GM23248 (cell line): ENCODE measurements at places on chromosomes 5 and 9.

DNA sequence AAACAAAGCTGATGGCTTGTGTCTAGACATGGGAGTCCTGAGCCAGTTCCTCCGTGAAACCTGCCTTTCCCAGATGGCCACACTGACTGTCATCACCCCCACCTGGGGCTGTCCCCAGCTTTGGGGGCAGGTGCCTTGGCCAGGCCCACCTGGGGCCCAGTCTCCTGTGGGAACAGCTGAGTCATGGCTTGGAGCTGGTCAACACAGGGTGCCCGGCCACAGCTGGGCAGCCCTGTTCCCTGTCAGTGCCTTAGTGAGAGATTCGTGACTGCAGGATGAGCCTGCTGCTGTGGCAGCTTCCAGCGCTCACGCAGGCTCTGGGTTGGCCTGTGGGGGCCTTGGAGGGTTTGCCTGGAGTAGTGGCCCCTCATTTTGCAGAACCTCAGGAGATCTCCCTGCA is 56.5 kb downstream of the COL5A1 start:
- no peak for DNase-seq

DNA sequence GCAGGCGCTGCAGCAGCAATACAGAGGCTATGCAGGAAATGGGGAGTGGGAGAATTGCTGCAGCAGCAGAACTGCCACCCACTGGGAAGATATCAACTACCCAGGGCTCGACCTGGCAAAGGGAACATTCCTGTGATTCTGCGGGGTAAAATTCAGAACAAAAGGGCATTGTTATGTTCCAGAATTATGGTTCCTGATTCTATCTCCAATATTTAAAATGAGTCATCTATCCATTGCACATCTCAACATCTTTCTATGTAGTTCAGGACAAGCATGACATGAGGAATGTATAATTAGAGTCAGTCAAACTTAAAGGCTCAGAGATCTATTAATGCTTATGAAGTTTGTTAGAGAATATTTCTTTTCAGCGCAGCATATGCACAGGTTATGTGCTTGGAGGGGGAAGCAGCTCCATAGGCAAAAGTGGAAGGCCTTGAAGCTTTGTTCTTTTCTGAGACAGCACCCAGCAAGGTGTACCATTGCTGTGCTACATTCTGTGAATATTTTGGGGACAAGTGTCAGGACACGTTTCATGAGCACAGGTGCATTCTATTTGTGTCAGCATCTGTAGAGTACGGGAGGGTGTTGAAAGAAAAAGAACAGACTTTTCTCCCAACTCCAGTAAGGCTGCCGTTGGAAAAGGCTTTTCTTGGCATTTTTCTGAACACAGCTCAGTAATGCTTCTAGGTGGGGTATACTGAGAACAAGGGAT is 395.6 kb upstream of the MPDZ start:
- no peak for DNase-seq

DNA sequence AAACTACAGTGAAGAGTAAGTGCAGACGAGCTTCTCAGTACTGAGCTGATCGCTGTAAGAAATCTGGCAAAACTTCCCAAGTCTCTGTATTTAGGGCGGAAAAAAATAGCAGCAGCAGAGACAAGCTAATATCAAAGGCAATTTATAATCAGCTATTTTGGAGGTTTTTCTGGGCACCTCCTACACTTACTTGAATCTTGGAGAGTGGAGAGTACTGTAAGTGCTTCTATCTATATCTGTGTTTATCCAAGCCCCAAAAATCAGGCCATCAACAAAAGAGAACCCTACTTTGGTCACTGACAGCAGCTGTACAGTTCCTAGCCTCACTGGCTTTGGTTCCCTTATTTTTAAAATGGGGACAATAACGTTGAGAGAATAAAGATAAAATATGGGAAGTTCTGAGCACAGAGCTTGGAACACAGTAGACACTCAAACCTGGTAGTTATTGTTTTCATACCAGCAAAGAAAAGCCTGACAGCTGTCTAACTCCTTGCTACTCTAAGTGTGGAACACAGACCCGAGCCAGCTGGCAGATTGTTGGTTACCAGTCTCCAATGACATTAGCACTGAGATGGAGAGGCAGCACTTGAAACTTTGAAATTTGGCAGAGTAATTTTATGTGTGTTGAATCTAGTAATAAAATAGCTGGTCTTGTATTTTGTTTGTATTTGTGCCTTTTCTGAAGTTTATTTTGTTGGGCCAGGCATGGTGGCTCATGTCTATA is 96.0 kb upstream of the SLC28A3 start:
- no peak for DNase-seq

- DNase-seq = no peak
Observed at GRCh38 chr5:58451732-58452565, 7.9 kb downstream of the PLK2 start.

- DNase-seq = no peak
Observed at GRCh38 chr5:18882154-18882553, 1105.8 kb downstream of the CDH18 start.

DNA sequence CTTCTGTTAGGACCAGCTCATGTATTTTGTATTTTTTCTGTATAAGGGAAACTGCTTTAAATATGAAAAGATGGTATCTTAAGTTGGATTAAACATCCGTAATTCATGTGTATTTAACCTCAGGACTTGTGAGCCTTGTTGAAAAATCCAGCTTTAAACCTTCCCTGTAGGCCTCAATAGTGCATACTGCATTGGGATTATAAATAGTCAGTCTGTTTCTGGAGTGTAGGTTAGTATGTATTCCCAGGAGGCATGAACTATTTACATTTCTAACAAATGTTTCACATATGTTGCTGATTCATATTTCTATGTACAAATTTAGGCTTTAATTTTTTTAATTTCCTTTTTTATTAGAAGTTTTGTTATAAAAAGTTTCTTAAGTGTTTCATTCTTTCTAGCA is 137.9 kb upstream of the GRHPR start:
- DNase-seq = peak; percentile 54

- peak; percentile 77 for DNase-seq
Observed at GRCh38 chr5:135344349-135344748, 54.7 kb downstream of the MACROH2A1 start.

DNA sequence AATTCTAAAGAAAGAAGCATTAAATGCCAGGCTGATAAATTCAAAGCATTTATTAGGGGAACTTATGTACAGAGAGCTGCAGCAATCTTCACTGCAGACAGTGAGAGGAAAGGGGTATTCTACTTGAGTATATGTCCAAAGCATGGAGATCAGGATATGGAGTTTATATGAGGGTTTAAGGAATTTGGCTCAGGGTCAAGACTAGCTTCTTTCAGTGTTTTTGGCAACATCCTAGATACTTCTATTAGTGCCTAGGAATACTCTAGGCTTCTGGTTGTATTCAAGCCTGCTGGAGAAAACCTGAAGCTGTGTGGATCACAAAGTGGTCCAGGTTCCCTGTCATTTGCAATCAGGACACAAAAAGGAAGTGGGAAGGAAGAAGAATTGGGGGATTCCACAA is 194.6 kb downstream of the CETN3 start:
- no peak for DNase-seq

GRCh38 chr9:84379740-84380139 is 39.2 kb upstream of the SLC28A3 start:
- peak; percentile 40 for DNase-seq

GRCh38 chr5:169142264-169142970 is 158.5 kb downstream of the SLIT3 start:
- no peak for DNase-seq

- DNase-seq = peak; percentile 68
Observed at GRCh38 chr9:121636341-121636865, 15.0 kb upstream of the DAB2IP start.

DNA sequence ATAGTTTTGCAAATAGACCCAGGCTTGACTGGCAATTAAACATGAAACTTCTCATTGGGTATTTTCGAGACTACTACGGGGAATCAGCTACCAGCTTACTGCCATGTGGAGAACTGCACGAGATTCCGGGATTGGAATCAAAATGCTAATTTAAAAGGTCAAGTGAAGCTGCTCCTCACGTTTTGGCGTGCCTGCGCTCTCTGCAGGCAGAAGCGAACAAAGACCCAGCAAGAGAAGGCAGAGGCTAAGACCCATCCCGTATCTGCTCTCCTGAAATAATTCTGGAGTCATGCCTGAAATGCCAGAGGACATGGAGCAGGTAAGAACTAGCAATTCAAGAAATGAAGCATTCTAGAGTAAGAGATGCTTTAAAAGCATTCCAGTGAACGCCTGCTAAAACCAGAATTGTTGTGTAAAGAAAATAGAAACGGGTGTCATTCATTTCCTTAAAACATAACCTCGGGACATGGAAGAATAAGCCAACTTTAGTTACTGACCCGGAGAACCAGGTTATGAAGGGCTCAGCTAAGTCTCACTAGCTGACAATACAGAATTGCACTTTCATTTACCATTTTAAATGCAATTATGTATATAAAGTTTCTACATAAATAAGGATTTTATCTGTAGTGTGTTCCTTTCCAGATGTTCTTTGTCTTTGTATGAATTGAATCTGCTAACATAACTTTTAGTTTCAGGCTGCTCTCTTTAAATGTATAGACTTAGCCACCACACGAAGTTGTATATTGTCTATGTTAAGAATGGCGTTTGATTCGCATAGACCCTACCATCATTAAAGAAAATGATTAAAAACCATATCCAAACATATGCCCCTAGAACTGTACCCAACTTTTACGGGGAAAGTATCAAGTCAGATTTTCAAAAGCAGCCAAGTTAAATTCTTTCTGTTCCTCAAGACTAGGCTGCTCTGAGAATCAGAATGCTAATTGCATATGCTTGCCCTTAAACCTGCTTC is 2.0 kb upstream of the MAT2B start:
- DNase-seq = peak; percentile 88

DNA sequence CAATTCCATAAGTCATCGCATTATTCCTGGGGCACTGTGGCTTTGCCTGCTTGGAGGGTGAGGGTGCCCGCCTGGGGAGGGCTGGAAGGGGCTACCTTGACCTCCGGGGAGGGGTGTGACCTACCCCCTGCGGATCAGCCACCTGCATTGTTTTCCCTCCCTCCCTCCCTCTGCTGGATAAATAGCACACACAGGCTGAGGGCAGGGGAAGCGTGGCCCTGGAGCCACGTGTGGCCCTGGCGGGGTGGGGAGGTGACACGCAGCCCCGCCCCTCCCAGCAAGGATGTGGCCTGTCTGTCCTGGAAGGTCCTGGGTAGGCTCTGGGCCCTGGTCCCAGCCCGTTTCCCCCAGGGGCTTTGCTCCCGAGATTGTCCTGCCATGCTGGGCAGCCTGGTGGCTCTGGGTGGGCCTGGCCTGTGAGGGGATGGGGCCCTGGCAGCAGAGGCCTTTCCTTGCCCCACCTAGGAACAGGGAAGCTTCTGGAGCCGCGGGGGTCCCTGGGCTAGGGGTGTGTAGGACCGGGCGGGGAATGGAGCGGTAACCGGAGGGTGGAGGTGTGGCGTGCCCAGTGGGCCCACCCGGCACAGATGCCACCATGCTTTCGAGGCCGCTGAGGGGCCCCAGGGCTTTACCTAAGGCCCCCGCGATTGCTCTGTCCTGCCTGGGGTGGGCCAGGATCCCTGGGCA is 33.4 kb downstream of the RXRA start:
- no peak for DNase-seq

DNA sequence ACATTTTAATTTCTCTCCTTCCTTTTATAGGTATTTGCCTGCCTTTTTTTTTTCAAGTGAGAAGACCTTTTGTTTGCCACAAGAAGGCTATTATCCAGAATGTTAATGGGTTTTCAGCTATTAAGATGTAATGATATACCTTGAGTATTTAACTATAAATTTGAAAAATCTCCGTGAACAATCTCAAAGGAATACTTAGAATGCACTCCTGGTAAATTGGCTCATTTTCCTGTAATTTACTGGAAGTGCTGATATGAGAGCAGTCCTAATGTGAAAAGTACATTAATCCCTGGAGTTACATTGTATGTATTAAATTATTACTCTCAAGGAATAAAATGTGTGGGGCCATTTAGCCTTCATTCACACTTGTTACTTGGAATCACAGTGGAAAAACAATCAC is 32.4 kb downstream of the AOPEP start:
- no peak for DNase-seq

DNA sequence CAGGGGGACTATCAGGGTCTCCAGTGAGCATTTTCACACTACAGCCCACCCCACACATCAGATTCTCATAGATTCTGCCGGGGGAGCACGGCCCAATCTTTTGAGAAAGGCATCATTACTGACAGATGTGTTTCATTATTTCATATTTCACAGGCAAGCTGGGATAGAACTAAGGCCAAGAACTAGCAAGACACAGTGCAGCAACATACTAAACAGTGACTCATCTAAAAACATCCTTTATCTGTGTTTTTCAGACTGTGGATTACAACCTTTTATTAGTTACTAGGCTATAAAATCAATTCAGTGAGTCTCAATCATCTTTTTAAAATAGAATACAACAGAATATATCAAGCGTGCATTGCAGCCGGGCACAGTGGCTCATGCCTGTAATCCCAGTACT is 59.8 kb downstream of the CPLANE1 start:
- peak; percentile 47 for DNase-seq

- DNase-seq = peak; percentile 44
Observed at GRCh38 chr5:67306965-67307607, 110.5 kb upstream of the CD180 start.

DNA sequence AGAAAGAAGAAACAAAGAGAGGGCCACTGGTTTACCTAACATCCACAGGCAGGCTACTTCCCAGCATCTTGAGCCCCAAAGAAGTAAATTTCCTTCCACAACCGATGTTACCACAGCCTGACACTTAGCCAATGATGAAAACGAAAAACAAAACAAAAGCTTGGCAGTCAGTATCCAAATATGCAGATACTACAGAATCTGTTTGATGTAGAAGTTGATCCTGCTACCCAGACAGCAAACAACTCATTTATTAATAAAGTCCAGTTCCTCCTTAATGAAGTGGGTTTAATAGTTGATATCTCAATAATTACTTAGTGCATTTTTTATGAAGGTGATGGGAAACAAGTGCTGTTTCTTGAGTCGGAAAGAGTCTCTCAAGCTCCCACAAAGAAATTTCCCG is 67.1 kb upstream of the GABRP start:
- DNase-seq = no peak

DNA sequence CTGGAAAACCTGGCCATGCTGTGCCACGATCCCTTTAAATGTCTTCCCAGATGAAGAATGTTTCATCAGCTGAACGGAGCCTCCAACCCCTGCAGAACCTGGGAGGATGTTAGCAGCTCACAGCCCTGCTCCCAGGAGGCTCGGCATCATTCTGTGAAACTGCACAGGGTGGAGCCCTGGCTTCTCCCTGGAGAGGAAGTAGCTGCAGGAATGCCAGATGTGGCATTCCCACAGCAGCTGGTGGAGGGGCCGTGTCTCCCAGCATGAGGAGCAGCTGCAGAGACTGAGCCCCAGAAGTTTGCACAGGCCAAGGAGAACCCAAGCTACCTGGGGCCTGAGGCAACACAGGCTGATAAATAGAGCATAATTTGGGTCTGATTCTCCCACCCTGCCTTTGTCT is 165.8 kb upstream of the MAP3K1 start:
- DNase-seq = peak; percentile 57

GRCh38 chr5:55691265-55692105 is 20.6 kb downstream of the SLC38A9 start:
- peak; percentile 69 for DNase-seq

- DNase-seq = no peak
Observed at GRCh38 chr5:138169124-138169523, 9.3 kb downstream of the BRD8 start.

GRCh38 chr5:149358868-149359495 is 1.1 kb downstream of the PCYOX1L start:
- DNase-seq = peak; percentile 47

GRCh38 chr5:177448244-177448950 is 1.8 kb downstream of the PRR7 start:
- DNase-seq = no peak
